ENCODE measurements at places on chromosomes 16 and 17.

- DNase-seq, result no peak
These were observed 6.1 kb downstream of the HAPSTR1 start for GRCh38 chr16:9097266-9098219.

DNA sequence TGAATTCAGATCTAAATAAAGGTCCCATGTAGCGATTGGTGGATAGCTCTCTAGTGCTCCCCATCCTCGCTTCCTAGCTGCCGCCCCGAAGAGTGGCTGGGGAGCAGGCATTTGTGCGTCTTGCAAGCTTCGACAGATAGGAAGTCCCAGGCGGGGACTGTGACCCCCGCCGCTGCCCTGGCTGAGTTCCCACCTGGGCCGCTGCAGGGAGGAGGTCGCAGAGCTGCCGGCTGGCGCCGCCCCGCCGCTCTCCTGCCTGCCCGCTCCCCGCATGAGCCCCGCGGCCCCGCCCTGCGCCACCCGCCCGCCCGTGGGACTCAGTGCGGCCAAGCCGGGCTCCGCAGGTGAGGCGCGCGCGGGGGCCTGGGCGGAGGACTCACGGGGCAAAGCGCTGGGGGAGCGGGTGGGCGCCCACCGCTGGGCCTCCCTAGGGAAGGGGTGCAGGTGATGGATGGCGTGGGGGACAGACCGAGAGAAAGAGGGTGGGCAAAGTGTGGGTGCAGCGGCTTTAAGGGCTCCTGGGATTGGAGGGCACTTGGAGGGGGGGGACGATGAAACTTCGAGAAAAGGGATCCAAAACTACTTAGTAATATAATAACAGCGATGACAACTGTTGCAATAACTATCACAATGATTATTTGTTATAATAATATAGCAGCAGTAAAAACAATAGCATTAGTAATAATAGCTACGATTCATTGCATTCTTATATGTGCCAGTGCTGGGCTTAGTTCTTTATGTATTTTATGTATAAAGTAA, at the start of gene OTOA:
Gene OTOA (plus strand): TSS at position 80 of the 759 bp plus-strand sequence. CDS start 14,547 bp downstream, outside the sequence.
- DNase-seq, result no peak

DNA sequence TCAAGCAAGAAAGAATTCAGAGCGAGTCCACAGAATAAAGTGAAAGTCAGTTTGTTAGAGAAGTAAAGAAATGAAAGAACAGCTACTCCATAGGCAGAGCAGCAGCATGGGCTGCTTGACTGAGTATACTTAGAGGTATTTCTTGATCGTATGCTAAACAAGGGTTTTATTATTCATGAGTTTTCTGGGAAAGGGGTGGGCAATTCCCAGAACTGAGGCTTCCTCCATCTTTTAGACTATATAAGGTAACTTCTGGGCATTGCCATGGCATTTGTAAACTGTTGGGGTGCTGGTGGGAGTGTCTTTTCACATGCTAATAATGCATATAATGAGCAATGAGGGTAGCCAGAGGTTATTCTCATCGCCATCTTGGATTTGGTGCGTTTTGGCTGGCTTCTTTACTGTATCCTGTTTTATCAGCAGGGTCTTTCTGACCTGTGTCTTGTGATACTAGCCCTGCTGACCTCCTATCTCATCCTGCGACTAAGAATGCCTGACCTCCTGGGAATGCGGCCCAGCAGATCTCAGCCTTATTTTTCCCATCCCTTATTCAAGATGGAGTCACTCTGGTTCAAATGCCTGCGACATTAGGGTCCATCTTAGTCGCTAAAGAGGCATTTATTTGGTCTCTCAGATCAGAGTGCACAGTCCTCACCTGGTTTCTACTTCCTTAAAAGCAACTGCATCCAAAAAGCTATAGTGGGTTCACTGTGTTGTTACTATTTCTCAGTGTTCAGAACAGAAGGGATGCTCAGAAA, 100.6 kb upstream of the CACNG5 start:
- no peak for DNase-seq

- no peak for DNase-seq
These were observed 1.8 kb downstream of the ATP2A3 start for GRCh38 chr17:3962217-3962964.

DNA sequence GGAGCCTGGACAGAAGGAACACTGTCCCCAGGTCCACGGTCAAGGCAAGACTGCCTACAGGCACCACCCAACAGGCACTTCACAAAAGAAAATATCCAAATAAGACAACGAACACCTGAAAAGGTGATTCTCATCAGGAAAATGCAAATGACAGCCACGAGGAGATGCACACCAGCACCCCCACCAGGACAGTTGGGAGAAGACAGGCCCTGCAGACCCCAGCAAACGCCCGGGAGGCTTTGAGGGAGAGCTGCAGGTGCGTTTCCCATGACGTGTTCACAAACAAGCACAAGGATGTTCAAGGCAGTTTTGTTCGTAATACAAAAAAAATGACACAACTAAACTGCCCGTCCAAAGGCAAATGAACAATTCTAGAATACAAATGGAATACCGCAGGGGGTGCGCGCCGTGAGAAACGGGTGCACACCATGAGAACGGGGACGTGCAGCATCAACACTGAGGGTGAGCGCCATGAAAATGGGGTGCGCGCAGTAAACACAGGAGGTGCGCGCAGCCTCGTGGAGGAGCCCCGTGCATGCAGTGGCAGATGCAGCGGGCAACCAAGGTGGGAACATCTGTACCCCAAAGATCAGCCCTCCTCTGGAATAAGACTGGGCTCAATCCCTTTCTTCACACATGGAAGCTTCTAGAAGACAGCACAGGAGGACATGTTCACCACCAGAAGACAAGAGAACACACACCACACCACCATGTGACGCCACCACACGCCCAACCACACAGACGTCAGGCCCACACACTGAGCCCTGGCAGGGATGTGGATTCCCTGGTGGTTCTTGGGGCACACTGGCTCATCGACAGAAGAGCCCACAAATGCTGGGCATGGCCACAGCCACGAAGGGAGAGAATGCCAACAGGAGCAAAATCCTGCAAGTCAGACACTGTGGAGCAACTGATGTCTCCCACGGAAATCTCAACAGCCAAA, 91.2 kb downstream of the ZNF778 start:
- DNase-seq, result no peak

- no peak for DNase-seq
These were observed 216.2 kb downstream of the RBFOX1 start for GRCh38 chr16:7548796-7549318.

DNA sequence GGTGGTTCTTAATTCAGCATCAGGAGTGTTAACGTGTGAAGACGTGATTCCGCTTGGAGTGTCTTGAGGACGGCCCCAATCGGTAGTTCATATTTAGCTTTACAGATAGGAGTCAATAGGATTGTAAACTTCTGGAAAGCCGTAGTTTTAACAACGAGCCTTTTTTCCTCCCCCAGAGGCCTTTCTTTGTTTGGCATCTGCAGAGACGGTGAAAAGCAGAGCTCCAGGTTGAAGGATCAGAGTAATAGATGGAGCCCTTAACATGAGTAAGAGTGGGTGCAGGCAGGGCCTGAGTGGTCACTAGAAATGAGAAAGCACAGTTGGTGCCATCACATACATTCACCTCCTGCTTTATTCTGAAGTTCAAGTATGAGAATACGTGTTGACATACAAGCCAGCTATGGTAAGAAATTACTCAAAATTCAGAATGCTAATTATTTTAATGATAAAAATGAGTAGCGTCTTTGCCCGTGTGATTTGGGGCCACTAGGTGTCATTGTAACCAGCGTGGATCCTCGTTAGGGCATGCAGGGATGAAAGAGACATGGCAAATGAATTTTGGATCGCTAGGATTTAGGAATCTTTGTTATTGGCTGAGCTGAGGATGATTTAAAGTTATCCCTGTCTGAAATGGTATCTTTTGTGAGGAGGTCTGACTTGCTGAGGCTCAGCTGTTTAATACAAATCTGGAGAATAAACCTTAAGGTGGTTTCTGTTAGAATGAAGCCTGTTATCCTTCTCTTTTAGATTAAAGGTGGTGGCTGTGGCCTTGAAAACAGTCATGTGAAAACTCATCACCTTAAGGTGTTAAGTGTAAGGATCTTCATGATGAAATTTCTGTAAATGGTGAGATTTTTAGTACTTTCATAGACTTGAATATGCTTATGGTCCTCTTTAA, 18.6 kb downstream of the PRCD start:
- peak; percentile 43 for DNase-seq

GRCh38 chr16:67244387-67245185, 2.7 kb downstream of the FHOD1 start:
- peak; percentile 23 for DNase-seq

DNA sequence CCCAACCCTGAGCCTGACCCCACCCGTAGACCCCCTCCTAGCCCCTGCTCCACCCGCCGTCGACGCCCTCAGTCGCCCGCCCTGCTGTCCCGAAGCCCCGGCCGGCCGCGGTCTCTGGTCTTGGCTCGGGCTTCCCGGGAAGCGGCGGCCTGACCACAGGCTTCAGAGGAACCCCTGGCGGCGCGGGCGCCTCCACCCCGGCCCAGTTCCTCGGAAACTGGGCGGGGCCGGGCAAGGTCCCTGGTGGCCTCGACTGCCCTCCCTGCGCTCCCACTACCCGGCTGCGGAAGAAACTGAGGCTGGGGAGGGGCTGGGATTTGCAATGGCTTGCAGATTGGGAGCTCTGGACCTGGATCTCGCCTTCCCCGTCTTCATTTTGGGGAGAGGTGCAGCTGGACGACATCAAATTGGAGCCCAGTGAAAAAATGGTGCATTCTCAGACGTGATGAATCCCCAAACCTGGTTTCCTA, 692 bp upstream of the SOCS1 start:
- peak; percentile 9 for DNase-seq

DNA sequence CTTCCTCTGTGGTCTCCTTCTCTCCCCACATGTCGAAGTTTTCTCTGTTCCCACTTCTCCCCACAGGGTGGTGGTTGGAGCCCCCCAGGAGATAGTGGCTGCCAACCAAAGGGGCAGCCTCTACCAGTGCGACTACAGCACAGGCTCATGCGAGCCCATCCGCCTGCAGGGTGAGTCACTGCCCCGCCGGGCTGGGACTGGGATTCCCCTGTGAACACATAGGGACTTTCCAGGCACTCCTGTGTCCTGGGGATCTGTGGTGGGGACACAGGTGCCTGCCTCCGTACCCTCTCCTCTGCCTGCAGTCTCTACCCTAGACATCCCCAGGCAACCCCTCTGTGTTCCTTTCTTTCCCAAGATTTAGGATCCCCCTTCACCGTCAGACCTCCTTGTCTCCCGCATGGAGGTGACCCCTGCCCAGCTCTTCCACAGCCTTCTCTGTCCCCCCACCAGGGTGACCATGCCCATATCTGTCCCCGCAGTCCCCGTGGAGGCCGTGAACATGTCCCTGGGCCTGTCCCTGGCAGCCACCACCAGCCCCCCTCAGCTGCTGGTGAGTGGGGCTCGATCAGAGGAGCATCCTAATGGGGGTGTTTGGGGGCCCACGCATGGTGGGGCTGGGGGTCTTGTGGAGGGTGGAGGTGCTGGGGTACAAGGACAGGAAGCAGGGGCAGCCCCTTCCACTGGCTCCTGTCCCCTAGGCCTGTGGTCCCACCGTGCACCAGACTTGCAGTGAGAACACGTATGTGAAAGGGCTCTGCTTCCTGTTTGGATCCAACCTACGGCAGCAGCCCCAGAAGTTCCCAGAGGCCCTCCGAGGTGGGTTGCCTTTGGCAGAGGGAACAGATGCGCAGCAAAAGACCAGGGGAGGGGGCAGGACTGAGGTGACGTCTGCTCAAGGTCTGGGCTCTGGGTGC, 5.8 kb downstream of the ITGAM start:
- no peak for DNase-seq

All from hematopoietic multipotent progenitor cell treated with erythropoietin and hydrocortisone succinate and interleukin-3 and kit ligand, for 15 days (in vitro differentiated cells).